Motor neuron (in vitro differentiated cells): ENCODE measurements at places on chromosomes 3 and 15. TPM values are rescaled to one million over a fixed set of nuclear protein-coding genes. Genes with fewer than 3 reads are reported as not detected.

The SACM1L gene
- total RNA-seq, result 32.1 and 33.3 TPM in 2 replicates

The AGBL1 gene
- 0.38 and 0.68 TPM in 2 replicates for total RNA-seq

The POC1A gene
- total RNA-seq, result 12.3 and 12.5 TPM in 2 replicates

The AADAC gene
- total RNA-seq, result not detected in 2 replicates

The GXYLT2 gene
- 7.7 and 9.4 TPM in 2 replicates for total RNA-seq
